ENCODE measurements at places on chromosomes 6 and 20.
A peak's percentile ranks its signal among the peaks of the same experiment; 100 is the strongest.

- DNase-seq, result no peak
Observed at GRCh38 chr6:88825856-88826255, 137.6 kb downstream of the RNGTT start.

DNA sequence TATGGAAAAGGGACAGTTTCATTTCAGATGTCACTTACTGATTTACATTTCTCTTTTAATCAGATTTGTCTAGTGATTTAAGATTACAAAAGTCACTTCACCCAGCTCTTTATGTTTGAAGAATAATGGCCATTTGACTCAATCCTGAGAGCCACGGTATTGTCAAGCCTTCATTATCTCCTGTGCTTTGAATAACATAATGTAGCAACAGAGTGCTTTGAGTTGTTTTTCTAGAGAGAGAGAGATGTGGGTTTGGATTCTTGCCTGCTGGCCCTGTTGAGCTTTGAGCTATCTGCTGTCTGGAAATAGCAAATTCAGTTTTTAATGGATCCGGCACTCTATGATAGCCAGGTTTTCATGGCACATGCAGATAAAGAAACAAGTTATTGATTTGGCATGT, 478.4 kb upstream of the SOX4 start:
- no peak for DNase-seq

DNA sequence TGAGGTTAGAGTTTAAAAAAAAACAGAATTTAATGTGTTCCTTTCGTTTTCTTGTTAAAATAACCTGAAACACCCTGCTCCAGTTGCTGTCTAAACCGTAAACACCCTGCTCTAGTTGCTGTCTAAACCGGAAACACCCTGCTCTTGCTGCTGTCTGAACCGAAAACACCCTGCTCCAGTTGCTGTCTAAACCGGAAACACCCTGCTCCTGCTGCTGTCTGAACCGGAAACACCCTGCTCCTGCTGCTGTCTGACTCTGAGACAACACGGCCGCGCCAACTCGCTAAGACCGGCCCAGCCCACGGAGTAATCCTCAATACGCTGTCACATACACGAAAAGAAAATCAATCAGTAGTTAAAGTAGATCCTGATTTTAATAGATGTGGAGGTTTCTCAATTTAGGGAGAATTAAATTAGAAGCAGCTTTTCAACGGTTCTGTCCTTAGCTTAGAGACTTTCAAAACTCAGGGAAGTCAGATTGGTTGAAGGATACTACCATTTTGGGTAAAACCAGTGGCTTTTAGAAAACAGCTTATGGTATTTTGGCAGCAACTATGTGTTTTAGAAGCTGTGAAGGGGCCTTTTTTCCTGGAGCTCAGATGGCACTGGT, 98.3 kb downstream of the RAMACL start:
- DNase-seq, result peak; percentile 79

DNA sequence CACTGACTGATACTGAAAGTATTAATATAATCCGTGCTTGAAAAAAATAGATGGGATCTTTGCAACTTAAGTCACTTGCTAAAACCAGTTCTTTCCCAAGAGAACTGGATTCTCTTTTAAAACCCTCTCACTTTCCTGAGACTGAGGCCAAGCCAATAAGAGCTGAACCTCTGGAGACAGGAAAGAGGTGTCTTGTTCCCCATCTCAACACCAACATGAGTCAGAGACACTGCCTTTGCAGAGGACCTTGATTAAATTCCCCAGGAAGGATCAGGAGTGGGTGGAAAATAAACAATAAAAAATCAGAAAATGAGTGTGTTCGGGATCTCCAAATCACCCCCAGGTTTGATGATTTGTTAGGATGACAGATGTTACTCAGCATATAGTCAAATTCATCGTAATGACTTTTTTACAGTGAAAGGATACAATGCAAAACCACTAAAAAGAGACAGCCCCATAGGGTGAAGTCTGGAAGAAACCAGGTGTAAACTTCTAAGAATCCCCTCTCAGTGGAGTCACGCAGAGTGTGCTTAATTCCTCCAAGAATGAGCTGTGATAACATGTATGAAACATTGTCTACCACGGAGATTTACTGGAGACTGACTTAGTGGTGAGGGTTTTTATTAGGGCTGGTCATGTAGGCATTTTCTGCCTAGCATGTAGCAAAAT, 122.8 kb upstream of the BEND3 start:
- no peak for DNase-seq

GRCh38 chr6:42550277-42550676, 13.6 kb upstream of the UBR2 start:
- DNase-seq, result no peak

DNA sequence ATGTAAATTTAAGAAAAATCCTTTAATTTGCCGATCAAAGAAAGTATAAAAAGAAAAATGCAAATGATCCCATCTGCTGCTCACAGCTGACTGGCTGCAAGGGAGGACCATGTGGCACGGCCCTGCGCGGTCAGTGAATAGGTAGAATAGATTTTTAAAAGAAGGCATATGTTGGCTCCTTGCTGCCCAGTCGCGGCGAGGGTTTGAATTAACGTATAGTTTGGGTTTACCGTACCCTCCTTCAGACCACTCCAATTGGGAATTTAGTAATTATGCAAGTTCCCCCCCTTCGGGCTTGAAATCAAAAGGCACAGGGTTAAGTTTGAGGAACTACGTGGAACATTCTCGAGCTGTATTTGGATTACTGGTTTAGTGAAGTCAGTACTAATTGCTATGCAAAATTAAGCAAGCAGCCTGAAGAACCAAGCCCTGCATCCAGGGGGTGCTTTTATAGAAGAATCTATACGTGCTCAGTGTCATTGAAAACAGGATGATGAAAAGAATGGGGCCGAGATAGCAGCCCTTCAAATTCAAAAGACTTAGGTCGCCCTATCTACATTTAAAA, 1.1 kb upstream of the BEND3 start:
- DNase-seq, result peak; percentile 25

GRCh38 chr6:20182926-20183521, 29.2 kb downstream of the MBOAT1 start:
- DNase-seq, result no peak

DNA sequence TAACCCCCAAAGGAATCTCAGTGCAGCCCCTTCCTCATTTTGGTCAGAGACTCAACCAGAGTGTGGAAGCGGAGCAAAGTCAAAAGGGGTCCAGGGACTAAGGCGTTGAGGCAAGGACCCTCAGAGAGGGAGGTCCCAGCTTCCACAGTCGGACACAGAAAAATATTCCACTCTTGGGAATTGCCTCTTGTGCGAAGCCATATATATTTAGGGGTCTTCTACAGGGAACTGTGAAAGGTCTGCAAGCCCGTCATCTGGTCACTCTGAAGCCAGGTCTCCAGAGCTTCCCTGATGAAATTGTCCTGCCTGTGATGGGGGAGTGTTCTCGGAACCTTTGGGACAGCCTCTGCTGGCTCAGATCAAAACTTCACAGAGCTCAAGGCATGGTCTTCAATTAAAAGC, 160.8 kb downstream of the TBXT start:
- no peak for DNase-seq

- no peak for DNase-seq
Observed at GRCh38 chr6:36220226-36220625, 23.7 kb downstream of the BRPF3 start.

DNA sequence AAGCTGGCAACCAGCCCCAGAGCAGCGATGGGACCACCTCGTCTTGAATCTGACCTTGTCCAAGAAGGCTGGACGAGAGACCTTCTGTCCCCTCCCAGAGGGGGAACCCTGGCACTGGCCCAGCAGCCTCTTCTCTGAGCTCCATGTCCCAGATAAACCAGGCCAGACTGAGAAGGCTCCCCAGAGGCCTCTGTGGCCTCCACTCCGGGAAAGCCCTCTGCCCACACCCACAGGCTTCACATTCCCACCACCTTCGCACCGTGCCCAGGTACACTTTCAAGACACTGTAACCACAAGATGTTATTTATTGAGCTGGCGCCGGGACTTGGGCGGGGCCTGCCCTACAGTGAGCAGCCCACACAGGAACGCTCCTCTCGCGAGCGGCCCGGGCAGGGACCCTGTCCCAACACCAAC, 33.2 kb downstream of the ADA start:
- peak; percentile 21 for DNase-seq

GRCh38 chr6:45681860-45682511, 304.3 kb upstream of the SUPT3H start:
- peak; percentile 63 for DNase-seq

DNA sequence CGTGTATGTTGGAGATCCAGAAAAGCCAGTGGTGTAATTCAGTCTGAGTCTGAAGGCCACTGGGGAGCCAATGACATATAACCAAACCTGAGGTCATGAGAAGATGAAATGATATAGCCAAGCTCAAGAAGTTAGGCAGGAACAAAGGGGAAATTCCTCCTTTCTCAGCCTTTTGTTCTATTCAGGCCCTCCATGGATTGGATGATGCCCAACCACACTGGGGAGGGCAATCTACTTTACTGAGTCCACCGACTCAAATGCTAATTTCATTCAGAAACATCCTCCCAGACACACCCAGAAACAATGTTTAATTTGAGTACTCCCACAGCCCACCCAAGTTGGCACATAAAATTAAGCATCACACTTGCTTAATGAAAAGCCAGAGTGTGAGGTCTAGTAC, 183.6 kb downstream of the GJA1 start:
- no peak for DNase-seq

- no peak for DNase-seq
Observed at GRCh38 chr20:5141615-5142014, 14.8 kb downstream of the CDS2 start.

DNA sequence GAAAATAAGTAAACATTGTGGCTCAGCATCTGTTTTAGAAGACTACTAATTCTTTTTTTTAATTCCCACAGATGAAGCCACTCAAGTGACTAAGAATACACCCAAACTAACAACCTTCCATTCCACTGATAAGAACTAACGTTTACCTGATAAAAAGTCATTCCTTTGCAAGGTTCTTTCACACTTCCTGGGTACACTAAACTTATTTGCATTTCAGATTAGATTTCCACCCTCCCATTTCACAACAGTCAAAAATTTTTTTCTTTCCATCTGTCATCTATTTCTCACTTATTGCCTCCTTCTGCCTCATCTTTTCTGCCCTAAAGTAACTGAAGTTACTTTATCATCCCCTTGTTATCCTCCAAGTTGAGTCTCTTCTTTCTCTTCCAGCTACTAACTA, 20.3 kb downstream of the MBOAT1 start:
- DNase-seq, result no peak

DNA sequence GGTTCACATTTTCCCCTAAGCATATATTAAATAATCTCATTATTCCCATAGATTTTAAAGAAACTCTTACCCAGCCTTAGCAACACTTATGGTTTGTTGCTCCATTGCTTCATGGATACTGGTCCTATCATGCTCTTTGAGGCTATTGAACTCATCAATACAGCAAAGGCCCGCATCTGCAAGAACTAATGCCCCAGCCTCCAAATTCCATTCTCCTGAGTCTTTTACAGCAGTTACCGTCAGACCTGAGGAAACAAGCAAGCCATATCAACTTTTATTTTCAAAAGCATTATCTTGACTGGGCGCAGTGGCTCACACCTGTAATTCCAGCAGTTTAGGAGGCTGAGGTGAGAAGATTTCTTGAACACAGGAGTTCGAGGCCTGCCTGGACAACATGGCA, 37.7 kb upstream of the ASF1A start:
- no peak for DNase-seq

GRCh38 chr6:29793036-29793356, 34.6 kb upstream of the HLA-G start:
- DNase-seq, result no peak

DNA sequence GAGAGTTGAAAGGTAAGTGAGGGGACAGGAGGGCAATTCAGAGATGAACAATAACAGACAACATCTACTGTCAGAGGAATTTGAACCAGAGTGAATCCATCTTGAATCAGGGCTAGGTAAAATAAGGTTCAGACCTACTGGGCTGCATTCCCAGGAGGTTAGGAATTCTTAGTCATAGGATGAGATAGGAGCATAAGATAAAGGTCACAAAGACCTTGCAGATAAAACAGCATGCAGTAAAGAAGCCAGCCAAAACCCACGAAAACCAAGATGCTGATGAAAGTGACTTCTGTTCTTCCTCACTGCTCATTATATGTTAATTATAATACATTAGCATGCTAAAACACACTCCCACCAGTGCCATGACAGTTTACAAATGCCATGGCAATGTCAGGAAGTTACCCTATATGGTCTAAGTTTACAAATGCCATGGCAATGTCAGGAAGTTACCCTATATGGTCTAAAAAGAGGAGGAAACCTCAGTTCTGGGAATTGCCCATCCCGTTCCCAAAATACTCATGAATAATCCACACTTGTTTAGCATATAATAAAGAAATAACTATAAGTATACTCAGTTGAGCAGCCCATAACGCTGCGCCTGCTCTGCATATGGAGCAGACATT, 248.5 kb downstream of the HAO1 start:
- no peak for DNase-seq

- no peak for DNase-seq
Observed at GRCh38 chr6:141463237-141463977, 669.3 kb upstream of the GJE1 start.

- no peak for DNase-seq
Observed at GRCh38 chr6:123742626-123743025, 61.0 kb upstream of the NKAIN2 start.

- DNase-seq, result no peak
Observed at GRCh38 chr20:5586720-5587119, 163.5 kb upstream of the SHLD1 start.
